Brain pericyte (primary cell): ENCODE measurements at places on chromosomes 16 and 17.

DNA sequence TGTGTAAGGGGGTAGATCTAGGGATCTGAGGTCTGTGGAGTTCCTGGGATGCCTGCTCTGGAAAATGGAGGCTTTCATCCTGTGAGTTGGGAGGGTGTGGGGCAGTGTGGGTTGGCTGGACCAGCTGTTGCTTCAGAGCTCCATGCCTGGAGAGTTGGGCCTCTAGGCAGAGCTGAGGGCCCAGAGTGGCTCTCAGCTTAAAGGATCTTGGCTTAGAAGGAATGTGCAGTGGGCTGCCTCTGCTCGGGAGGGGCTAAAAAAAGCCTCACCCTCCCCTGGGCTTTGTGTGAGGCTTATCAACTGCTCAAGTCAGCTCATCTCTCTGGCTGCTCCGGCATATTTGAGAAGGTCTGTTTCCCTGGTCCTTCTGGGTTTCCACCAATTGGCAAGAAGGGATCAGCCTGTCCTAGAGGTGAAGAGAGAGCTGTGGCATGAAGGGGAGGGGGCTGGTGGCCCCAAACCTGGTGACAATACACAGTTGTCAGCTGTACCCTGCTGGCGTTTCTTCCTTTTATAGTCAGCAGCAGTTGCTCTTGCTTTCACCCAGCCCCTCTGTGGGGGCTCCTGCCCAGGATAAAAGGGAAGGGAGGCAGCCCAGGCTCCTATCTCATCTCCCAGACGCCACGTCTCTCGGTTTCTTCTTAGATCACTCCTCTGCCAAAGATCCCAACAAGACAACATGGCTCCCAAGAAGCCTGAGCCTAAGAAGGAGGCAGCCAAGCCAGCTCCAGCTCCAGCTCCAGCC, at the start of gene MYL4:
MYL4 (plus strand) TSS at position 605 of the 745 bp plus-strand sequence; CDS start at position 680, 75 bp downstream.
- DNase-seq = no peak

- DNase-seq = no peak
Observed at GRCh38 chr17:44918006-44918405, 2.7 kb upstream of the GFAP start.

DNA sequence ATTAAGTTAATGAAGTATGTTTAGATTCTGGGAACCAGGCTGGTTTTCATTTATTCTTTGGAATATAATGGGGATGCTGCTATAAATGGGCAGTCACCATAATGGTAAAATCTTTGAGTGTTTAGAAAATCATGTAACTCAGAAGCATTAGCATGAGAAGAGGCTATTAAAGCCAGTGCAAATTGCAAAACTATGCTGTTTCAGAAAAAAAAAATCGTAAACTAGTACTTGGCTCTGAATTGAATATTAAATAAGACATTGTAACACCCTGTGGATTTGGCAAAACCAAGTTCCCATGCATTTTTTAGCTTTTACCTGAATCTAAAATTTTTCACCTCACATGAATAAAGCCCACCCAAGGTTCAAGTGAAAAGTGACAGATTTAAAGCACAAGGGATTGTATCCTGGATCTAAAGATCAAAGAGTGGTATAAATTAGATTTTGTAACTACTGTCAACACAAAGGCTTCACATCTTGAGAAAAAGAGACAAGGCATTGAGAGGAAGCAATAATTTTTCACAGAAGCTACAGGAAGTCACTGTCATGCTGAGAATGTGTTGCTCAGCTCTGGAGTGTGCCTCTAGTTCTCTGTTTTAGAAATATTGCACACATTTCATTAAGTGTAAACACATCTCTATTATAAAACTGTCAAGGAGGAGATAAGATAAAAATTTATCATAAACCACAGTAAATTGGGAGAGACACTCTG, 142.2 kb downstream of the ABCA8 start:
- no peak for DNase-seq

DNA sequence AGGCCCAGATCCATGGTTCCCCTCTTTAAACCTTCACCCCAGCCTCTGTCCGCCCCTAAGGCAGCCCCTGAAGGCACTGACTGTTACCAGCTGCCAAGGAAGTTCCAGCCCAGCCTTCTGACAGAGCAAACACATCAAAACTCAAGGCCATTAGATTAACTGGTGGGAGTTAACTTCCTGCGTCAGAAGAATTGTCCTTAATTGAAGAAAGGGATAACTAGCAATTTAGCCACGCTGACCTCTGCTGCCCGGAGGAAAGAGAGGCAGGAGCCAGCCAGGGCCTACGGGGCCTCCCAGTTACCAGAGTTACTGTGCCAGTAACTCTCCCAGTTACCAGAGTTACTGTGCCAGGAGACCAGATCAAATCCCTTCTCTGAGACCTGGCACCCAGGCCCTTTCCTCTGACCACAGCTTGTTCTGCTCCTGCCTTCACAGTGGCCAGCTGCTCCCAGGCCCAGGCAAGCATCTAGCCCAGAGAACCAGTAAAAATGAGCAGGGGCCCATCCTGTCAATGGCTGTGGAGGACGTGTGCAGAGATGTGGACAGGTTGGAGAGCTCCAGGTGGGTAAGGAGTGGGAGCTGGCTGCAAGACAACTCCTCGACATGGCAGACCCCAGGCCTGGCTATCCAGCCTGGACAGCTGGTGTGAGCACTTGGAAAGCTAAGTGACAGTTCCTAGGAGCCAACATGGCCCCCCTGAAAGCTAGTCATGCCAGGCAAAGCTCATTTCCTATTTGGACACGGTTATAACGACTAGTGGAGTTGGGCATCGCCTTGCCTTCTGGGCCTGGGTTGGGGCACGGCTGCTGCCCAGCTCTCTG, 2.8 kb upstream of the PITPNM3 start:
- DNase-seq = no peak

DNA sequence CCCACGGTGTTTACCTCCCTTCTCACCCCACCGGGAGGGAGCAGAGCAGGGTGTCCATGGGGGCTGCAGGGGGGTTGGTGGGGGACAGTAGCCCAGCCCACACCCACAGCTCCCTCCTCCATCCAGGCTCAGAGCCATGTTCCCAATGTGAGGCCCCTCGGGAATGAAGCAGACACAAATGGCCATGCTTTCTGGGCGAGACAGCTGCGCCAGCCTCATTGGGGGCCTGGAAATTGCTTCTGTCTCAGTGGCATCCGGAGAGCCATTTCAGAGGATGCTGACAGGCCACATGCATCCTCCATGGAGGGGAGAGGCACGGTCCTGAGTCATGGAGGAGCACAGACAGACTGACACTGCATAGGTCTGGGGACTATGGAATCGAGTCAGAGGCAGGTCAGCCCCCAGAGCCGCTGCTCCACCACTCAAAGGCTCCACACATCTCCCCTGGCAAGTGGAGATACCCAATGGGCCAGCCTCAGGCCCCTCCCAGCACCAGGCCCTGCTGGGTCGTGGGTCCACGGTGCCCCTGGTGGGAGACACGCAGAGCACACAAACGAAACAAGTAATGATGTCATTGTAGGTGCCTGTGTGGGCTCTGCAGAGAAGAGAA, 59.6 kb upstream of the ENPP7 start:
- no peak for DNase-seq

- no peak for DNase-seq
Observed at GRCh38 chr16:8254405-8254804, 335.9 kb downstream of the TMEM114 start.
